Stimulated activated CD4-positive, alpha-beta T cell treated with anti-CD3 and anti-CD28 coated beads, Interleukin-4, amount 100 ng/mL, for 4 hours (primary cell): ENCODE measurements at places on chromosomes 12 and 14.

DNA sequence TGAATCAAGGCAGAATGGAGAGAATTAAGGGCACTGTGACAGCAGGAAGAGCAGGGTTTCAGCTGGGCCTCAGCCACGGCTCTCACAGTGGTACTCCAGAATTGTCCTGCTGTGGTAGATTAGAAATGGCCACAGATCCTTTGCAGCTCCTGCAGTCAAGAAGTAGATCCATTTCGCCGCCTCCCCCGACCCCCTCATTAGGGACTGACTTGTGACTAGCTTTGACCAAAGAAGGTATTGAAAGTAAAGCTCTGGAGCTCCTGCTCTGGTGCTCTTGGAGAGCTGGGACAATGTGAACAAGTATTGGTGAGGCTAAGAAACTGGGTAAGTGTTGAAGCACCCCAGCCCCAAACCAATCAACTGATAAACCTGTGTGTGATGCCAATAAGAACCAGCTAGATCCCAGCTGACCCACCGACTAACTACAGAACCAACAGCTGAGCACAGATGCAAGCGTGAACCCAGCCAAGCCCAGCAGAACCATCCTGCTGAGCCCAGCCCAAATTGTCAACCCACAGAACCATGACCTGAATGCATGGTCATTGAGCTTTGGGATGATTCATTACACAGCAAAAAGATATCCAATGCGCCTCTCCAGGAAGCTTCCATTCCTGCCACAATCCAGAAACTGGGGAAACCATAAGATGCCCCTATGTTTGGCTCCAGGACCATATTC is 50.7 kb downstream of the JAG2 start:
- DNase-seq, result no peak

DNA sequence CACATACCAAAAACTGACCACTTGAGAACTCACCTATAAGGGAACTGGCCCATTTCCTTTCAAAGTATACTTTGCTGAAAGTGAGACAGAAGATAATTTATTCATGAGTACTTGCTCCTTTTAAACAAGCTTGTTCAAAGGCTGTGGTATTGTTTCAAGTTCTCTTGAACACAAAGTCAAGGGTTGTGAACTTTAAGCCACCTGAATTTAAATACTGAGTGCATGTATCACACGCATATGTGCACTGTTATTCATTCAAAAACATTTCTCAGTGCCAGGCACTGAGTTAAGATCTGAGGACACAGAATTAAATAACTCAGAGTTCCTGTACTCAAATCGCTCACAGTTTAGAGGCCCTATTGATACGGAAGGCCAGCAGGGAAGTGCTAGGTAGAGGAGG is 19.1 kb upstream of the LDHB start:
- DNase-seq, result no peak

GRCh38 chr12:53181935-53182334 is 1.2 kb upstream of the CSAD start:
- DNase-seq, result no peak

GRCh38 chr14:77848031-77848430 is 48.1 kb downstream of the ADCK1 start:
- DNase-seq, result no peak

DNA sequence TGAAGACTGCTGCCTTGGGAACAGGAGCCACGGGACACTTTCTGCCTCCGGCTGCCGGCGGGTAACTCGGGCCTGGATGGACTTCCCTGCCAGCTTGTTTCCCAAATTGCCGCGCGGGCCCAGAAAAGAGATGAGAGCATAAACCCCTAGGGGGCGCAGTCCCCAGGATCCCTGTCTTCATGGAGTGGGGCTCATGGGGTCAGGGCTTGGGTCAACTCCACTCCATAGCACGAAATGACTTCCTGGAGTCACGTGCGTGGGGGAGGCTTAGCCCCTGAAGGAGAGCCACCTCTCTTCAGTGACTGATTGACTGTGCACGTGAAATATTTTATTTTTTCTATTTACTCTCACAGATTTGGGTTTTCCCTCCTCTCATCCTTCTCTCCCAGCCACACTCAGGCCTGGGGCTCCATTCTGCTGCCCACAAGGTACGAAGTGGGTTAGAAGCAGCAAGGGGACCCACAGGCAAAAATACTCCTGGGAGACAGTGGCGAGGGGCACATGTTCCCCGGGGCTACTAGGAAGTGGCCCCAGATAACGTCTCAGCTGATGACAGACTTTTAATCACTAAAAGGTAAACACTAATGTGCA is 10.0 kb downstream of the PGF start:
- no peak for DNase-seq

GRCh38 chr12:41053046-41053445 is 135.1 kb upstream of the PDZRN4 start:
- DNase-seq, result no peak

- DNase-seq, result no peak
Measured at GRCh38 chr14:76687611-76688382, 73.5 kb upstream of the VASH1 start.

- DNase-seq, result no peak
Measured at GRCh38 chr12:97386133-97386581, 76.4 kb upstream of the RMST start.

DNA sequence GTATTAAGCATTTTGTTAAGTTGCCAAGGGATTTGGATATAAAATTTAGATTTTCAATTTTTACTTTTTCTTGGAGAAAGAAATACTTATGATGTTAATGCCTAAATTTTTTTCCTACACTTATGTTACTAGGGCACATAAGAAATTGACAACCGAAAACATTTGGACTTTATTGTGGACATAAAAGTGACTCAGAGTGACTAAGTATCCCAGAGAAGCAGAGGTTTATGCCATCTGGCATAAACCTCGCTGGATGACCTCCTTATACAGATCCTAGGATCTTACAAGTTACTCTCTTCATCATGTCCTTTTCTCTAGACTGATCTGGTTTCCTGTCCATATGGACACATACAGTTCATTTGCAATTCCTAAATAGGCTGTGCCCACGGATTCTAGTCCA is 89.8 kb downstream of the RERG start:
- DNase-seq, result no peak

DNA sequence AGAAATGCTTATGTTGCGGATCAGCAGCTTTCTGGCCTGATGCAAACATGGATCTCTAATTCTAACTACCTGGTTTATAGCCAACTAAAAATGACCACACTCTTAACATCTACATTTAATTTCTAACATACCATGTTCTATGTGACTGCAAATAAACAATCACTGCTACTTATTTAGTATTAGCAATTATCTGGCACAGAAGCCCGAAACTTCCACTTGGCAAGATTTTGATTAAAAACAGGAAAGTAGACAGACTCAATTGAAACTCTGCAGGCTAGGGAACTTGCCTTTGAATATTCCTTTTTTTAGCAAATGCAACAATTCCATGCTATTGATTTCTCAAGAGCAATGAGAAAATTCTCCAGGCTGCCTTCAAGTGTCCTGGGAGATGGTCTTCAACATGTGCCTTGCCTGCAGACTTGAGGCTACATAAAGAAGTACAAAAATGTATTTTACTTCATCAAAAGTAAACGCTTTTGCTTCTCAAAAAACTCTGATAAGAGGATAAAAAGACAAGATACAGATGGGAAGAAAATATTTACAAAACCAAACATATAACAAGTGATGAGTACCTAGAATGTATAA is 9.1 kb upstream of the TMCC3 start:
- DNase-seq, result no peak

DNA sequence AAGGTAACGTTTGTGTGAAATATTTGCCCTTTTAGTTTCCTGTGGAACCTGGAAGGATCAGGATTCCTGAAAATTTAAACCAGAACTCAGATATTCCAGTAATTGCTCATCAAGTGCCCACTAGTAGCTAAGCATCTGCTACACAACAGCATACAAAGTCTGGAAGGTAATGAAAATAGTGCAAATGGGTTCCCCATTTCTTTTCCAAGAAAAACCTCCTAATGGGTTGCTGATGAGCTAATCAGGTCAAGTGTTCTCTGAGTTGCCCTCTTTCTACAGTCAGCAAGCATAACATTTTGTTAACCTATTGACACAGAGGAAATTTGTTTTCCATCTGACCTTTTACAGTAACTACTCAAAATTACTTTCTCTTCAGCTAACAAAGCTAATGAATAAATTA is 83.6 kb upstream of the PMCH start:
- no peak for DNase-seq

DNA sequence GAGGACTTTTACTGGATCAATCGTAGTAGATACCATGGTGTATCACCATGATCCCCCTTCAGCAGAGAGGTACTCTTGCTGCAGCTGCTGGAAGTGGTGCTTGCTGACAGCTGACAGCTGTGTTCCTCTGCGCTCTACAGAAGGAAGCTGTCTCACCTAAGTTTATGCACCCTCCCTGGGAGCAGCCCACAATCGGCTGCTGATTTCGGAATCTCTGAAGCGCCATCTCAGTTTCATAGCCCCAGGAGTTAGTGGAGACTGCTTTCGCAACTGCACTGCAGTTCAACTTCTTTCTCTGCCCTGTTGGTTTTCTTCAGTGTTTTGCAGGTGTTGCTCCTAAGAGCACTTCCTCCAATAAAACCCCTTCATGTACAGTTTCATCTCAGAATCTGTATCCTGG is 237.9 kb downstream of the PAWR start:
- no peak for DNase-seq

DNA sequence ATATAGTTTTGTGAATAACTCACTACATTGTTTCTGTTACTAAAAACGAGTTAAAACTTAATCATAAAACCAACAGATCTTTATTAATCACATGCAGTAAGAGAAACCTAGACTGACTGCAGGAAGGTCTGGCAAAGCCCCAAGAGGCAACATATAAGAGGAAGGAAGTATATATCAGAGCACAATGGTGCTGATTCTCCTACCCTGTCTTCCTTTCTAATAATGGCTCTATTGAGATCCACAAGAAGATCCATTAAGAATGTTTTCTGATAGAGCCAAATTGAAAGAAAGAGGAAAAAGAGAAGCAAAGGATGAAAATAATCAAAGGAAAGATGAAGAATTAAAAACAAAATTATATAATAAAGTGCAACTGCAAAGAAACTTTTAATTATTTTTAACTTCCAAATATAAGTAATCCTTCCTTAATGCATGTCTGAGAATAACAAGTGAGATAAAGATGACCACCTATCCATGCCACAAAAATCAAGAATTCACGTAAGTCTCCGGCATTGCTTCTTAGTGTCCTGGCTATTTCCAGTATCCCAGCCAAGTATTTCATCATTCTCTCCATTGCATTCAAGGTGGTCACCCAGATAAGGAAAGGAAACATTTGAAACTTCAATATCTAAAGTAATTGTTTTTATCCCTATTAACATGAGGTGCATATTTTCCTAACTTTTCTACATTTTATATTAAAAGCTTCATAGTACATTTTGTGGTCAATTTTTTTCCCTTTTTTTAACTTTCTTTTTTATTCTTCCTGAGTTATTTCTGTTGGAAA is 62.2 kb downstream of the SOX5 start:
- DNase-seq, result no peak
